Left renal pelvis (tissue), 4 donors: ENCODE measurements at places on chromosomes 2 and 18. TPM values are rescaled to one million over a fixed set of nuclear protein-coding genes. Genes with fewer than 3 reads are reported as not detected.

DNA sequence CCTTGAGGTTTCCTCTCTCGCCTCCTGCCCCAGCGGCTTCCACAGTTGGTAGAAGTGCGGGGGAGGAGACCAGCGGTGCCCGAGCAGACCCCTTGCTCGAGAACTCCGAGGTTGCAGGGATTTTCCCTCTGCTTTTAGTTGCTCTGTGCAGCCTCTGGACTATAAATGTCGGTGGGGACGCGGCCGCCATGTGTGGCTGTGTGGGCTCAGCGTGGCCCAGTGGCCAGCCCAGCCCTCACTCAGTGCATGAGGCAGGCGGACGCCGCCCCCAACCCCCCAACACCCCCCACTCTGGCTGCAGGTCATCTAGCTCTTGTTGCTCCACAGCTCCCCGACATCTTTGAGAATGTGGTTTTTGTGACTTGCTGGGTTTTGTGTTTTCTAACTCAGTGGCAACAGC, 15.3 kb upstream of the D2HGDH start:
- no peak for DNase-seq

GRCh38 chr2:162330881-162331280, 12.4 kb upstream of the IFIH1 start:
- DNase-seq, result no peak

DNA sequence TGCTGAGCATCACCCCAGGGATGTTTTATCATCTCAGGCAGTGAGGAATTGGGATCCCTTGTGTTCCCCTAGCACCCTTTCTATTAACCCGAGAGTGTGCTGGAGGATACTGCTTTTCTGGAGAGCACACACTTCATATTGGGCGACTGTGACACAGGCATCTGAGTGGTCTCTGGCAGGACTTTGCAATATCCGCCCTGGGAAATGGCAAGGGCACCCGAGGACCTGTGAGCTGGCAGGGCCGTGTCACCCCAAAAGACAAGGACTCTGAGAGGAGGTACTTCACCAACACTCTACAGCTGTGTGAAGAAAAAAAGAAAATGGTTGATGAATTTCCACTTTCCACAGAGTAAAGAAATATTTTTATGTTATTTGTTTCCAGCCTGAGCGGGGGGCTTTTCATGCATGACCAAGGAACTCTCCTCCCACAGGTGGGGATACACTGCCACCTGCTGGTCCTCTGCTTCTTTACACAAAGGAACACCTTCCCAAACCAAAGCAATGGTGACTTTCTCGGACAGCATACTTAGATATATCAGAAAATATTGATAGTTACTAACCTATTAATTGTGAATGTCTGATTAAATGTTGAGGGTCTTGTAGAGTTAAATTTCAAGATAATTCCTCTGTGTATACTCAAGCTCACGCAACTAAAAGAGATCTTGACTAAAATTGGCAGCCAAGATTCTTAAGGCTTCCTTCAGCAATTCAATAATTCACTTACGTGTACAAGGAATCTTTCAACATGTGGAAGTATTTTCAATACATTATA, 45.9 kb upstream of the REG3G start:
- peak; percentile 46 for DNase-seq

DNA sequence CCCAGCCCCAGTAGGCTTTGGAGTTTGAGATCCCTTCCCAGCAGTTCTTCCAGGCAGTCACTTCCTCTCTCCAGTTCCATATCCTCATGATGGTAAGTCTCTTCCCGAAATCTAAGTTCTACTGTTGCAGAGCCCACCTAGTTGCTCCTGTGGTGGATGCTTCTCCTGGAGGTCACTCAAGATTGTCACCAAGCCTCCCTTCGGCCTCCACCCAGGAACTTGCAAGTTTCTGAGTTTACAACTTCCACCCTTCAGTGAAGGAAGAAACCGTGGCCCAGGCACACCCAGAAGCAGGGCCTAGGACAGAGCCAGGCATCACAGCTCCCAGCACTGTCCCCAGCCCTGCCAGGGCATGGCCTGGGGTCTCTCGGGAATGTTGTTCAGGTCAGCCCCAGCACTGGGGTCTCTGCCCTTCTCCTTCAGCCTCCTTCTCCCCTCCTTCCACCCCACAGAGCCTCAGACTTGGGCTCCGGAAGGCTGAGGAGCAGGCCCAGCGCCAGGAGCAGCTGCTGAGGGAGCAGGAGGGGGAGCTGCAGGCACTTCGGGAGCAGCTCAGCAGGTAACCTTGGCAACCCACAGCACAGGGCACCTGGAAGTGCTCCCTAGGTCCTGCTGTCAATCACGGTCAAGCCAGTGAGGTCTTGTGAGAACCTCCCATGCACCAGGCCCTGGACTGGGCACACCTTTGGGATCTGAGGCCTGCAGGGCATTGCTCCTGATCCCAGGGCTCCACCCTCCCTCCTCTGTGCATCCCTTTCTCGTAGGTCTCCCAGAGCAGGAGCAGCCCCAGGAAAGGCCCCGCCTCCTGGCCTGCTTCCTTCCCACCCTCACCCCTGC, 7.1 kb downstream of the RUFY4 start:
- DNase-seq, result no peak

- no peak for DNase-seq
Observed at GRCh38 chr18:37554399-37554787, 11.2 kb downstream of the CELF4 start.

- no peak for DNase-seq
Observed at GRCh38 chr2:241931976-241932898, 62.7 kb downstream of the RTP5 start.

- DNase-seq, result no peak
Observed at GRCh38 chr2:146241023-146241422, 1603.8 kb upstream of the ACVR2A start.

DNA sequence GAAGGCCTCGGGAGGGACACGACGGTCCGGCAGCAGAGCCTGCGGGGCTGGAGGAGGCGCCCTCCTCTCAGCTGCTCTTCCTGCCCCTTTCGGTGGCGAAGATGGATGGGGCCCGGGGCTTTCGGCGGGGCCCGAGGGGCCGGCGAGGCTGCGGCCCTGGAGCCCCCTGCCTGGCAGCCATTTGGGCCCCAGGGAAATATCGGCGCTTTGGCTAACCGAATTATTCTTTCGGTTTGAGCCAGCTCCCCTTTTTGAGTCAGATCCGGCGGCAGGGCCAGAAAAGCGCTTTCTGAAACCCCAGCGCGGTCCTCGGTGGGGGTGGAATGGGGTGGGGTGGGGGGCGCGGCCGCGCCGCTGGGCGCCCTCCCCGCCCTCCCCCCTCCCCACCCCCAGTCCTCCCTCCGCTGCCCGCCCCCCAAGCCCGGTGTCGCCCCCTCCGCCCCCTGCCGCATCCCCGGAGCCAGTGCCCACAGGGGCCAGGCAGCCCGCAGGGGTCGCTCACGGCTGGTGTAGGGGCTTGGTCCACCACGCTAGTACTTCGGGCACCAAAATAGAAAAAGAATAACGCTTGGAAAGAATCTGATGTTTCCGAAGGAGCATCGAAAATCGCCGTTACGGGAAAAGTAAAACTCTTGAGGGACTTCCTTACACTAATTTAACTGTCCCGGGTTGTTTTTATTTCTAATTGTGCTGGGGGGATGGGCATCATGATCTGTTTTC, 9.1 kb upstream of the ARID5A start:
- no peak for DNase-seq

DNA sequence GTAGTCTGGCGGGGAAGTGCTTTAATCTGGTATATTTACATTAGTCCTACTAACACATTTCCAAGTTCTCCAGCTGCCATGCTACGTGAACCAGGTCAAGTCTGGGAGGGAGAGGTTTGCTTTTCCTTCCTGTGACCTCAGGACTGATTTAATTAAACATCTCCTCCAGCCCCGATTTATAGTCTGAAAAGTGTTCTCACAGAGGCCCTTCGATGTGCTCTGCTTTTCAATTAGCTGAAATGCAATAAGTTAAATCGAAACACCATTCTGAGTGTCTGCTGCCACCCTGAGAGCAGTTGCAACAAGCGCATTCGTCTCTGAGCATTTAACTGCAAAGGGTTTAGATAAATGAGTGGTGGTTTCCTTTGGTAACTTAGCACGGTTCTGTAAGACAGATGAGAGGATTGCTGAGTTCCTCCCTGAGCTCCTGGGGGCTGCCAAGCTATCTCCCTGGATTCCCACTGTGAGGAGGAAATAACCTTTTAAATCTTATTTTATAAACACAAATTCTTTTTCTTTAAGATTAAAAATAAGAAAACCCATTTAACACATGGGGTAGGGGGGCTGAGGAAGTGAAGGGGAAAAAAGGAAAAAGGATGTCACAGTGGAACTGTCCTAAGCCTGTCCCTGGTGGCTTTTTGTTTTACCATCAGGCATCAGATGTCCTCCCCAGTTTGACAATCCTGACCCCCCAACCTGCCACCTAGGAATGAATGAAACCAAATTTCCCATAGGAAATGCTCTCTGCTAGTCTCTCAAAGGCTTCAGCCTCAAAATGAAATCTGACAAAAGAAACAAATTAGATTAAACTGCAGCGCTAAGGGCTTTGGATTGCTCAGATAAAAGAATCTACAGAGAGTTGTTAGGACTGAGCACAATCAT, 56.5 kb upstream of the CREB1 start:
- peak; percentile 56 for DNase-seq

GRCh38 chr18:37339701-37340215, 225.8 kb downstream of the CELF4 start:
- no peak for DNase-seq

- no peak for DNase-seq
Observed at GRCh38 chr2:70321370-70321769, 19.5 kb upstream of the FAM136A start.

- DNase-seq, result no peak
Observed at GRCh38 chr18:43757273-43757672, 480.0 kb upstream of the SYT4 start.

- DNase-seq, result peak; percentile 92
Observed at GRCh38 chr2:169694113-169694893, at the start of the genes CFAP210 and PHOSPHO2. Gene CFAP210 (minus strand): TSS chr2:169694405. CDS start chr2:169694327, 78 bp downstream. Gene PHOSPHO2 (plus strand): TSS chr2:169694469. CDS start chr2:169700972, 6,503 bp downstream.

- DNase-seq, result no peak
Observed at GRCh38 chr2:40758401-40759155, 306.7 kb upstream of the SLC8A1 start.

DNA sequence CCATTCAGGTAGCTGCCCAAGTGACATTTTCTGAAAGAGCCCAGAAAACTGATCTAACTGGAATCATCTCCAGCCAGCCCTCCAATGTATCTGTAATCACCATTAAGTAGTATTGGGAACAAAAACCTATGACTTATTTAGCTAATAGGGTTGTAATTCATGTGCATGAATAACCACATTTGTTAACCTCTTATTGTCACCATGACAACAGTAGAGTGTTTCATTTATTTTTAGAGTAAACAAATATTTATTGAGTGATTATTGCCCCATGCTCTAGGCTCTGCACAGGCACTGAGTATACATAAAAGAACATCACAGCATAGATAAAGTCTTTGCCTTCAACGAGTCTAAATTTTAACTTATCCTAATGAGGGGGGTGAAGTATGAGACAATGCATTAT, 265.4 kb upstream of the UBE2E3 start:
- no peak for DNase-seq

DNA sequence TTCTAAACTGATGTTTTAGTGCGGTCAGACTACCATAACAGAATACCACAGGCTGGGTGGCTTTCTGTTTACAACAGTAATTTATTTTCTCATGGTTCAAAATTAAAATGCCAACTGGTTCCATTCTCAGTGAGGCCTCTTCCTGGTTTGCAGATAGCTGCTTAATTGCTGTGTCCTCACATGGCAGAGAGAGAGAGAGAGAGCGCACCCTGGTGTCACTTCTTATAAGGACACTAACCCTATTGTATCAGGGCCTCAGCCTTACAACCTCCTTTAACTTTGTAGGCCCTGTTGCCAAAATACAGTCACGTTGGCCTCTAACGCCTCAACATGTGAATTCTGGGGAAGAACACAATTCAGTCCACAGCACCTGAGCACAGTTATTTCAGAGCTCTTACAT, 37.5 kb upstream of the ZNF385B start:
- DNase-seq, result no peak

The TEX44 gene
- polyA plus RNA-seq, result not detected

The CCDC121 gene
- polyA plus RNA-seq, result 11.1 TPM
